Kidney (tissue), 22 donors: ENCODE measurements at places on chromosomes 5 and 9. TPM values are rescaled to one million over a fixed set of nuclear protein-coding genes. Genes with fewer than 3 reads are reported as not detected.
A peak's percentile ranks its signal among the peaks of the same experiment; 100 is the strongest.

- DNase-seq = no peak
These were observed 8.1 kb downstream of the BRD9 start for GRCh38 chr5:884345-885126.

The CCNJL gene
- 3.8 TPM for polyA plus RNA-seq

DNA sequence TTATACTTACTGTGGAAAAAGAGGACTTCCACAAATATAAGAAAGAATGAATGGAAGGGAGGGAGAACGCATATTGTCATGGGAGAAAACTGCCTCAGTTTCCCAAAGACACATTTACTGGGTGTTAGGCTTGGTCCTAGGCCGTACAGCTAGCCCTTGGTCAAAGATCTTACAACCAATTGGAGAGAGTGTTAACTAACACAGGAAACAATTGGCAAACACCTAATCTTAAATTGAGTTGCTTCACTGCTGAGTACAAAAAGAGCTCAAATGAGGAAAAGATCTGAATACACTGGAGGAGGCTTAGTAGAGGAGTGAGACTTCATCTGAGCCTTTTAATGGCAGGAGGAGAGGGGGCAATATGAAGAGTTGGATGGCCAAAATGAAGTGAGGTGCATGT lies 161.7 kb downstream of the GLIS3 start:
- DNase-seq = no peak

The ARSI gene
- polyA plus RNA-seq = 1.1 TPM

DNA sequence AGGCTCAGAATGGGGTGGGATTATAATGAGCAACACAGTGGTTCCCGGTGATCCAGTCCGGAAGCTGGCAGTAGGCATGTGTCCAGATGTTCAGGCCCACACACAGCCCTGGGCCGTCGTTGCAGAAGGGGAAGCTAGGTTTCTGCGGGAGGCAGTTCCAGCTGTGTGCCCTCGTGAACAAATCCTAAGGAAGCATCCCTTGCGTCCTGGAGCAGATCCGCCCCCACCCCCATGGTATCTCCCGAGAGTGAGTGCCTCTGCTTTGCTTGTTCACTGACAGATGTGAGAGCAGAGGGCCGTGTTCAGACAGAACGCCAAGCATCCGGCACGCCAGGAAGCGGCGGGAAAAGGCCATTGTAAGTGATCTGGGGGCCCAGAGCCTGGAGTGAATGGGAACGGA lies 104.8 kb downstream of the PDE6A start:
- DNase-seq = no peak

DNA sequence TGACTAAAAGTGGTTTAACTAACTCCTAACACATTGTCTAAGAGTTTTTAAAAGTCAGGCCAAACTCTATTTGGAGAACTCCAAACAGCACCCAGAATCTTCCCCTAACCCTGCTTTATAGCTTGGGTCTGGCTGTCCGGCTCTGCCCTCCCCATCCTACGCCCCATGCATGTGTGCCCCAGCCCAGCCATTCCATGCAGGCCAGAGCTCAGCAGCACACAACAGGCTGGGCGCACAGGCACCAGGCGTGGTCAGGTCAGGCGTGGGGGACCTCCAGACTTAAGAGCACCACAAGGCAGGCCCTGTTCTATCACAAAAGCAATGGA lies 31.1 kb downstream of the SHB start:
- no peak for DNase-seq

- DNase-seq = no peak
These were observed 83.3 kb upstream of the ZBTB43 start for GRCh38 chr9:126721564-126721981.

The NR5A1 gene
- not detected for polyA plus RNA-seq

GRCh38 chr9:69590266-69590665 lies 81.9 kb downstream of the APBA1 start:
- DNase-seq = no peak

The TPPP gene
- 5.8 TPM for polyA plus RNA-seq

GRCh38 chr9:69136779-69137178 lies 37.3 kb upstream of the TJP2 start:
- no peak for DNase-seq

GRCh38 chr9:91212596-91213243 lies 149.0 kb downstream of the AUH start:
- DNase-seq = no peak

The ZNF454 gene
- polyA plus RNA-seq = 0.77 TPM

DNA sequence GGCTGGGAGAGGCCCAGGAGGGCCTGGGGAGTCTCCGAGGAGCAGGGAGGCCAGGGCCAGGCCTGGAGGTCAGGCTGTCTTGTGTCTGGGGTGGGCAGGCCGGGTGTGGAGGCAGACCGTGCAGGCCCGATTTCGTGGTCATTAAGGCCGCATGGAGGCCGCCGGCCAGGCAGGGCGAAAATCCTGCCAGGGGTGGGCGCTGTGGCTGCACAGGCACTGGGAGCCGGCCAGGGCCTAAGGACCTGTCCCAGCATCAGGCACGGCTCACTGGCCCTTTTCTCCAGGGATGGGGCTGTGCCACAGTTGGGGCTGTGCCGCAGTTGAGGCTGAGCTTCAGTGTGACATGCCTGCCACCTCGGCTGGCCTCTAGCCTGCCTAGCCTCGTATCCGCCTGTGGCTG lies 35.9 kb downstream of the ASS1 start:
- DNase-seq = peak; percentile 62

DNA sequence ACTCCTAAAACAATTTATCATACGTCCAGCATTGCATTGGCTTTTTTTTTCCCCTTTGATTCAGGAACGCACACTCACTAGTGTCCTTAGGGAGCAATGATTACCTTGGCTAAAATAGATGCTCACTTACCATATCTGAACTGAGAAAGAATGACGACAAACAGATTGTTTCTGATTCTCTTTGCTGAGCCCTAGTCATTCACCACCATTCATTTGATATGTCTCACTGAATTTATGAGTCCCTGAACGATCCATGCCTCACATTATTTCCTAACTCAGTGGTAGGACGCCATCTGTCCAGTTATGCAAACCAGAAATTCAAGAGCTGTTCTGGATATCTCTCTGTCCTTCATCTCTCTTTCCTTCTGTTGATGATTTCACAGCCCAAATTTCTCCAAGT lies 39.3 kb upstream of the DAB2 start:
- no peak for DNase-seq

GRCh38 chr9:112789473-112789872 lies 38.9 kb downstream of the SNX30 start:
- DNase-seq = no peak

The ARL10 gene
- polyA plus RNA-seq = 2.9 TPM

The PPP2R2B gene
- polyA plus RNA-seq = 8.2 TPM

The PSMD5 gene
- polyA plus RNA-seq = 17.1 TPM

DNA sequence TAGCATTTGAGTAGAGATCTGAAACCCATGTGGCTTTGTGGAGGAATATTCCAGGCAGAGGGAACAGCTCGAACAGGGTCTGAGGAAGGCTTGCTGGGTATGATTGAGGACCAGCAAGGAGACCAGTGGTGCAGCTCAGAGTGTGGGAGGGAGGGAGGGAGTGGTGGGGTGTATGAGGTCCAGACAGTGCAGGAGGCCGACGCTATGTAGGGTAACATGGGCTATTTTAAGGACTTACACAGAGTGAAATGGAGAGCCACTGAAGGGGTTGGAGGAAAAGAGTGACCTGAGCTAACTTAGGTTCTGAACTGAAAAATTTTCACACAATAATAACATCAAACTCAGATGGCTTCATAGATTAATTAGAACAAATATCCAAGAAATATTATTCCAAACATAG lies 41.9 kb downstream of the HMGXB3 start:
- no peak for DNase-seq

DNA sequence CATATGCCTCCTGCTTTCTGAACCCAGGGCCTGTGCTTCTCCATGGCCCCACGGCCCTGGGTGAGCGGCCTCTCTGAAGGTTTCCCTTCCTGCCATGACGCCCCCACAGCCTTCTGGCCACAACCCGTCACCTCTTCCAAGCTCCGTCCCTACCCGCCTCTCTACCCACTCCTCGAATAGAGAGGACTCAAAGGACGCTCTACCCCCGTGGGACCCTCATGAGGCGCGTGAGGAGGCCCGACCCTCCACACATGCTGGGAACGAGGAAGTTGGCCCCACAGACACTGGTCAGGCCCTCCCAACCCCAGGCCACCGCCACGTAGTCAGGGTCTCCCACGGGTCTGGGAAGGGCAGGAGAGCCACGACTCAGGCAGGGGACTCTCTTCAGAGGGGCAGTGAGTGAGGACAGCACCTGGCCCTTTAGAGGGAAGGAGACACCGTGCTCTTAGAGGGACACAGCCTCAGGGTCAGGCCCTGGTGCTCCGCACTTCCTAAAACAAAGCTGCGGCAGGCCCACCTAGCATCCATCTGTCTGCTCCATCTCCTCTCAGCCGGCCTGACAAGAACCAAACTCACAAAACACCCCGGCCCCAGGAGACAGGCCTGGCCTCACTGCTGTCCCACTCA lies 5.3 kb downstream of the BRD3 start:
- no peak for DNase-seq

The SEMA6A gene
- 4.0 TPM for polyA plus RNA-seq

DNA sequence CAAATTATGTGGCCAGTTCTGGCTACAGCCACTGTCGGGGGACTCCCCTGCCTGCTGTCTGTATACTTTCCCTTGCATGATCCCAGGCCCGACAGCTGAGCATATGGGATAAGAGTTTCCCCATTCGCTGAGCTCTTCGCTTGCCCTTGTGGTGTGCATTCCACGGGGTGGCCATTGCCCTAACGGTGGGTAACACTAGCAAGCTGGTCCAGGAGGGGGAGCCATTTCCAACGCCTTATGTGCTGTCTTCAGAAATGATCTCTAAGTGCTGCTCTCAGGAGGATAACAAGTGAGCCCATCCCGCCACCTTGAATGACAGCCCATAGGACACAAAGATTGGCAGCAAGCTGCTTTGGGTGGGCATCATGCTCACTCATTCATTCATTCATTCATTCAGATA lies 190.9 kb downstream of the FSTL4 start:
- DNase-seq = peak; percentile 39

DNA sequence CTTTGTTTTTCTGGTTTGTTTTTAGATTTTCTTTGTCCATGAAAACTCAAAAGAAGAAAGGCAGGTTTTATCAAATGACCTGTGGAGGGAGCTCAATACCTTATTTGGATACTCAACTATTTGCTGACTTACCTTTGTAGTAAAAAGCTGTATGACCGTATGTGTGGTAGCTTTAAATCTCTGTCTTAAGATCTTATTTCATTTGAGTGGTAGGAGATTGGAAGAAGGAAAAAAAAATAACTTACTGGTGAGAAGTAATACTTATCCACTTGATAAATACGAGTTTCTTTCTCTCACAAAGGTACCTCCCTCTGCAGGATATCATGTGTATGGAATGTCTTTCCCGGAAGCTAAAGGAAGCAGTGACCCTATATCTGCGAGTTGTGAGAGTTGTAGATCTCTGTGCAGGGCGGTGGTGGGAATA lies 15.0 kb downstream of the FBXO38 start:
- DNase-seq = no peak

The GLDC gene
- polyA plus RNA-seq = 79.7 TPM

GRCh38 chr5:126461838-126462237 lies 38.6 kb downstream of the GRAMD2B start:
- no peak for DNase-seq

DNA sequence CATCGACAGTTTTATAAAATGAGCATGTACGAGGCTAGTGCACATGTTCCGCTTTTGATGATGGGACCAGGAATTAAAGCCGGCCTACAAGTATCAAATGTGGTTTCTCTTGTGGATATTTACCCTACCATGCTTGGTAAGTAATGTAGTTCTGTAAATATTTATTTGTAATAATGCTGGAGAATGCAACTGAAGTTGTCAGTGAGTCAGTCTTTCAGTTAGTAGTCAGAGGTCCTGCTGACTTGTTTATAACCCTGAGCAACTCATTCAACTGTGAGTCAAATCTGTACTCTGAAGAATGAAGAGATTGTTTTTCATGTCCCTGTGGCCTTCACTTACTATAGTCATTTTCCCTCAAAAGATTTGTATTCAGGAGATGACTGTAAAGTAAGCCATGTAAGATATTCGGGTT lies 28.4 kb upstream of the GPR150 start:
- no peak for DNase-seq

The WDR31 gene
- 3.1 TPM for polyA plus RNA-seq

GRCh38 chr9:84694248-84694647 lies 24.7 kb downstream of the NTRK2 start:
- DNase-seq = no peak
